ENCODE measurements at places on chromosomes 5 and 9. TPM values are rescaled to one million over a fixed set of nuclear protein-coding genes. Genes with fewer than 3 reads are reported as not detected.

GPR151 gene
- total RNA-seq, result not detected

HAUS6 gene
- 10.4 TPM for total RNA-seq

F2RL1 gene
- 25.9 TPM for total RNA-seq

RAD50 gene
- total RNA-seq, result 19.2 TPM

LMX1B gene
- 4.1 TPM for total RNA-seq

FBN2 gene
- total RNA-seq, result 144 TPM

COL27A1 gene
- total RNA-seq, result 49.3 TPM

PCDHA9 gene
- total RNA-seq, result 0.58 TPM

PCDHGB4 gene
- 14.1 TPM for total RNA-seq

GADD45G gene
- 8.6 TPM for total RNA-seq

LECT2 gene
- not detected for total RNA-seq

ZNF300 gene
- 16.3 TPM for total RNA-seq

SLC6A7 gene
- total RNA-seq, result 0.06 TPM

C9orf153 gene
- 0.70 TPM for total RNA-seq

PTPRD gene
- 127 TPM for total RNA-seq

SPATA31A3 gene
- not detected for total RNA-seq

WWC1 gene
- 50.3 TPM for total RNA-seq

FABP6 gene
- not detected for total RNA-seq

HRH2 gene
- 3.2 TPM for total RNA-seq

FYB1 gene
- 5.5 TPM for total RNA-seq

BRIX1 gene
- total RNA-seq, result 20.3 TPM

PDE6A gene
- total RNA-seq, result 0.06 TPM

FGF10 gene
- total RNA-seq, result 10.9 TPM

AGXT2 gene
- 25.9 TPM for total RNA-seq

SMIM33 gene
- total RNA-seq, result not detected

SAP30L gene
- 23.4 TPM for total RNA-seq

GPR150 gene
- not detected for total RNA-seq

PCDHGB3 gene
- 7.1 TPM for total RNA-seq

PAX5 gene
- total RNA-seq, result 0.47 TPM

DOCK2 gene
- 19.7 TPM for total RNA-seq

SPATA31C1 gene
- 0.18 TPM for total RNA-seq

KIAA0825 gene
- 12.3 TPM for total RNA-seq

All from metanephros (tissue), 2 donors.